Karpas-422 (cell line): ENCODE measurements at places on chromosomes 1 and 21. TPM values are rescaled to one million over a fixed set of nuclear protein-coding genes. Genes with fewer than 3 reads are reported as not detected.
A peak's percentile ranks its signal among the peaks of the same experiment; 100 is the strongest.

GRCh38 chr1:75129983-75130789 is 4.0 kb upstream of the LHX8 start:
- H3K4me1 ChIP-seq, result peaks cover 14% of the 10 kb centered on the region
- H3K27ac ChIP-seq, result no peak overlapping the region
- H3K4me3 ChIP-seq, result no peak overlapping the region
- no peaks in the 10 kb centered on the region for H3K36me3 ChIP-seq

DNA sequence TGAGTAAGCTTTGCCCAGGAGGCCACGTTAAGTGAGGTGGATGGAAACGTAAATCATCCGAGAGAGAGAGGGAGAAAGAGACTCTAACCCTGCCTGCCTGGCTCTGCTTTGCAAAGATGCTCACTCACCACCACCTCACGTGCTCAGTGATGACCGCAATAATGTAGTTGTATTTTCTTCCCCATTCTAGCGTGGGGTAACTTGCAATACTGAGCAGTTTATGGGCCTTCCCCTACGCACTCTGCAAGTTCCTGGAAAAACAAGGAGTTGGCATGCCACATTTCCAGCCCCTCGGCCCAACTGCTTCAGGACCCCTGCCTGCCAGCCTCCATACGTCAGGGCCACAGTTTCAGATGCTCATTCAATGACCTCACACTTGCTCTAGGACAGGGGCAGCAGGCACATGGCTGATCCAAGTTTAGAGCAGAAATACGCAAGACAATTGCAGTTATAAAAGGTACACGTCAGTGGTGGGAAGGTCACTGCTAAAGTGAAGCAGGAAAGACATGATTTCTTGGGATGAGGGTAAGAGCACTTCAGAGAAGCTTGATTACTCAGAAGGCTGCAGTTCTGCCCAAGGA is 112.5 kb upstream of the RAB4A start:
- no peaks in the 10 kb centered on the region for H3K27me3 ChIP-seq
- H3K36me3 ChIP-seq, result no peaks in the 10 kb centered on the region
- H3K27ac ChIP-seq, result no peak overlapping the region
- H3K4me3 ChIP-seq, result no peak overlapping the region
- DNase-seq, result no peak

- H3K4me1 ChIP-seq, result peaks cover 18% of the 10 kb centered on the region
- H3K36me3 ChIP-seq, result no peaks in the 10 kb centered on the region
- no peak for DNase-seq
Observed at GRCh38 chr1:109249654-109250401, 489 bp downstream of the CELSR2 start.

GRCh38 chr1:205914155-205914507 is 29.1 kb downstream of the SLC26A9 start:
- no peak for DNase-seq
- H3K27ac ChIP-seq, result no peak overlapping the region
- H3K27me3 ChIP-seq, result no peaks in the 10 kb centered on the region
- H3K4me3 ChIP-seq, result no peak overlapping the region
- no peaks in the 10 kb centered on the region for H3K36me3 ChIP-seq

DNA sequence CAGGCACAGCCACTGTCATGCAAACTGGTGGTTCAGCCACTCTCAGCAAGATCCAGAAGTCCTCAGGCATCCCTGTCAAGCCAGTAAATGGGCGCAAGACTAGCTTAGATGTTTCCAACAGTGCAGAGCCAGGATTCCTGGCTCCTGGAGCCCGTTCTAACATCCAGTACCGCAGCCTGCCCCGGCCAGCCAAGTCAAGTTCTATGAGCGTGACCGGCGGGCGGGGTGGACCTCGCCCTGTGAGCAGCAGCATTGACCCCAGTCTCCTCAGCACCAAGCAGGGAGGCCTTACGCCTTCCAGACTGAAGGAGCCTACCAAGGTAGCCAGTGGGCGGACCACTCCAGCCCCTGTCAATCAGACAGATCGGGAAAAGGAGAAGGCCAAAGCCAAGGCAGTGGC is 46.6 kb upstream of the IPO9 start:
- no peak overlapping the region for H3K4me3 ChIP-seq
- no peaks in the 10 kb centered on the region for H3K27me3 ChIP-seq
- H3K4me1 ChIP-seq, result no peaks in the 10 kb centered on the region
- no peaks in the 10 kb centered on the region for H3K36me3 ChIP-seq

DNA sequence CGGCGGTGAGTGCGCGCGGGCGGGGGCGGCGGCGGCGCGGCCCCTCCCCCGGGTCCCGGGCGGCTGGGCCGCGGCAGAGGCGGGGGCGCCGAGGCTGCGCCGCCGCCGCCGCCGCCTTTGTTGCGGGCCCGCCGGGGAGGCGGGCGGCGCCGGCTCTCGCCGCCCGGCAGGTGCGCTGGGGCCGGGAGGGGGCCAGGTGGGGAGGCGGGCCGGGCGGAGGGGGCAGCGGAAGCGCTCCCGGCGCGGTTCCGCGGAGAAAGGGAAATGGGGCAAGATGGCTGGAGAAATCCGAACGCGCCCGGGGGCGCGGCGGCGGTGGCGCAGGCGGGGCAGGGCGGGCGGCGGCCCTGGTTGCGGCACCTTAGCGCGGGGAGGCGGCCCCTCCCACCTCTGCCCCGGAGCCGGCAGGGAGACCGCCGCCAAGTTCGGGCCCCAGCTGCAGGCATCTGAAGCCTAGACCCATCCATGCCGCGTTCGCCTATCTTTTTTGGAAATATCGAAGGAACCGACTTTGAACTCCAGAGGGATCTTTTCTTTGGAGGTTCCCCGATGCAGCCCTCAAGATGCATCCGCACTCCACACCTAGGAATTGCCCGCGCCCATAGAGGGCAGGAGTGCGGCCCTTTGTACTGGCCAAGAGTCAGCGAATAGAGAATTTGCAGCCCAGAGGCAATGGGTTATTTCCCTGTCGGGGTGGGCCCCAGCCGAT is 479 bp downstream of the POGK start:
- no peaks in the 10 kb centered on the region for H3K27me3 ChIP-seq
- peak overlapping the region; percentile 86 for H3K4me3 ChIP-seq
- H3K36me3 ChIP-seq, result peaks cover 36% of the 10 kb centered on the region
- H3K4me1 ChIP-seq, result peaks cover 27% of the 10 kb centered on the region
- peak; percentile 75 for DNase-seq

- DNase-seq, result no peak
- H3K4me1 ChIP-seq, result peaks cover 12% of the 10 kb centered on the region
- no peak overlapping the region for H3K4me3 ChIP-seq
- no peak overlapping the region for H3K27ac ChIP-seq
- H3K36me3 ChIP-seq, result no peaks in the 10 kb centered on the region
Observed at GRCh38 chr1:236534151-236534651, 10.4 kb downstream of the LGALS8 start.

- no peaks in the 10 kb centered on the region for H3K27me3 ChIP-seq
- peaks cover 12% of the 10 kb centered on the region for H3K4me1 ChIP-seq
- H3K4me3 ChIP-seq, result no peak overlapping the region
Observed at GRCh38 chr1:27779122-27779521, 6.1 kb downstream of the STX12 start.

GRCh38 chr1:54413295-54413694 is 7.1 kb upstream of the SSBP3 start:
- H3K27ac ChIP-seq, result no peak overlapping the region
- no peaks in the 10 kb centered on the region for H3K27me3 ChIP-seq
- H3K4me3 ChIP-seq, result no peak overlapping the region
- no peaks in the 10 kb centered on the region for H3K36me3 ChIP-seq
- DNase-seq, result no peak

- DNase-seq, result no peak
- H3K36me3 ChIP-seq, result no peaks in the 10 kb centered on the region
- no peaks in the 10 kb centered on the region for H3K27me3 ChIP-seq
- H3K4me1 ChIP-seq, result no peaks in the 10 kb centered on the region
Observed at GRCh38 chr1:38680801-38681510, 178.6 kb downstream of the RRAGC start.

DNA sequence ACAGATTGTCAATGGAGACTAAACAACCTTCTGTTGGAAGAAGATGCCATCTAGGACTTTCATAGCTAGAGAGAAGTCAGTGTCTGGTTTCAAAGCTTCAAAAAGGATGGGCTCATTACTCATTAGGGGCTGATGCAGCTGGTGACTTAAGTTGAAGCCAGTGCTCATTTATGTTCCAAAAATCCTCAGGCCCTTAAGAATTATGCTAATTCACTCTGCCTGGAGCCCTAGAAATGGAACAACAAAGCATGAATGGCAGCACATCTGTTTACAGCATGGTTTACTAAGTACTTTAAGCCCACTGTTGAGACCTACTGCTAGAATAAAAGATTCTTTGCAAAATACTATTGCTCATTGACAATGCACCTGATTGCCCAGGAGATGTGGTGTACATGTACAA is 63.7 kb downstream of the TTC3 start:
- H3K27ac ChIP-seq, result no peak overlapping the region
- no peaks in the 10 kb centered on the region for H3K27me3 ChIP-seq
- H3K4me3 ChIP-seq, result no peak overlapping the region
- H3K4me1 ChIP-seq, result no peaks in the 10 kb centered on the region

DNA sequence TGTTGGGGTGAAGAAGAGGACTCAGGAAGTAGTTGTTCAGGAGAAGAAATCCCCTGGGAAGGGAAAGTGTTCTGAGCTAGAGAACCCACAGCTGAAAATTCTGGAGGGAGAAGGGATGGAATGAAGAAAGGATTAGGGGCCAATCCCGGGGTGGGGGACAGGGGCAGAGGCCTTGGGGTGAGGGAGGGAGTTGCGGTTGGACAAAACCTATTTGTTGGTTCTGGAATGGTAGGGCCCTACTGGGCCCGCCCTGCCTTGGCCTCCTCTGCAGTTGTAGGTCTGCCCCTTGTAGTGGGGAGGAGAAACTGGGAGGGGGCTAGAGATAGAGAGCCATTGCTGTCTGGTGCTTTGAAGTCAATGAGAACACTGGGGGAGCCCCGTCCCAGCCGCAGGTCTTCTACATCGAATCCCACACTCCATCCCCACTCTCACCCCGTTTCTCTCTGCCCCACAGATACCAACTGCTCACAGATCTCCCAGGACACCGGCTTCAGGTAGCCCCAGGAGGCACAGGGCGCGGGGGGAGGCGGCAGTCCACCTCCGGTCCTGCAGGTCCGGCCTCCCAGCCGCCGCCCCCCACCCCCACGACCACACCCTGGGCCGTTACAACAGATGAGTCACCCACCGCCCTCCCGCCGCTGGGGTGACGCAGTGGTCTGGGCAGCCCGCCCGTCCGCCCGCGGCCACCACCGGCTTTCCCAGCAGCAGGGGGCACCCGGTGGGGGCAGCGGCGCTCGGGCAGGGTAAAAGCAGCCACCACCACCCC is 1.1 kb downstream of the TAGLN2 start:
- peaks cover 8% of the 10 kb centered on the region; the same call in 1 of the 2 replicates for H3K36me3 ChIP-seq
- no peaks in the 10 kb centered on the region for H3K27me3 ChIP-seq

GRCh38 chr1:184101141-184101540 is 49.6 kb downstream of the TSEN15 start:
- H3K27ac ChIP-seq, result no peak overlapping the region
- H3K36me3 ChIP-seq, result no peaks in the 10 kb centered on the region
- no peak overlapping the region for H3K4me3 ChIP-seq
- no peak for DNase-seq
- no peaks in the 10 kb centered on the region for H3K4me1 ChIP-seq

- H3K27ac ChIP-seq, result no peak overlapping the region
- H3K36me3 ChIP-seq, result no peaks in the 10 kb centered on the region
- H3K4me3 ChIP-seq, result no peak overlapping the region
- DNase-seq, result peak; percentile 61
- peaks cover 18% of the 10 kb centered on the region for H3K4me1 ChIP-seq
- H3K27me3 ChIP-seq, result no peaks in the 10 kb centered on the region
Observed at GRCh38 chr1:95146637-95147036, 29.5 kb downstream of the TLCD4 start.

DNA sequence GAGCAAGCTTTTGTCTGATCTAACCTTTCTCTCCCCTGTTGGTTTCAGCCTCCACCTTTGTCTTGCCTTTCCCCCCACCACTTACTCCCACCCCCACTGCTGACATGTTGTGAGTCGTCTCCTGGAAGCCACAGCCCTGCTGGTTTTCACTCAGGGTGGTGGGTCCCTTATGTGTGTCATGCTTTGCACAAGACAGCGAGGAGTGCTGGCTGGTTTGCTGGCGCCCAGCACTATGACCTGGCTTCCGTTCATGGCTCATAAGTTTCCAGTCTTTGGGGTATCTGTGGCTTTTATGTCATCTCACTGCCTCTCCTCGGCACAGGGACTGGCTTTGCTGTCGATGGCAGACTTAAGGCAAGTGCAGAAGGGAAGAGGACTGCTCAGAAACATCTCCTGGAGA is 177.7 kb downstream of the KIF26B start:
- H3K27me3 ChIP-seq, result no peaks in the 10 kb centered on the region
- H3K36me3 ChIP-seq, result no peaks in the 10 kb centered on the region
- no peak overlapping the region for H3K4me3 ChIP-seq
- DNase-seq, result no peak
- no peak overlapping the region for H3K27ac ChIP-seq

DNA sequence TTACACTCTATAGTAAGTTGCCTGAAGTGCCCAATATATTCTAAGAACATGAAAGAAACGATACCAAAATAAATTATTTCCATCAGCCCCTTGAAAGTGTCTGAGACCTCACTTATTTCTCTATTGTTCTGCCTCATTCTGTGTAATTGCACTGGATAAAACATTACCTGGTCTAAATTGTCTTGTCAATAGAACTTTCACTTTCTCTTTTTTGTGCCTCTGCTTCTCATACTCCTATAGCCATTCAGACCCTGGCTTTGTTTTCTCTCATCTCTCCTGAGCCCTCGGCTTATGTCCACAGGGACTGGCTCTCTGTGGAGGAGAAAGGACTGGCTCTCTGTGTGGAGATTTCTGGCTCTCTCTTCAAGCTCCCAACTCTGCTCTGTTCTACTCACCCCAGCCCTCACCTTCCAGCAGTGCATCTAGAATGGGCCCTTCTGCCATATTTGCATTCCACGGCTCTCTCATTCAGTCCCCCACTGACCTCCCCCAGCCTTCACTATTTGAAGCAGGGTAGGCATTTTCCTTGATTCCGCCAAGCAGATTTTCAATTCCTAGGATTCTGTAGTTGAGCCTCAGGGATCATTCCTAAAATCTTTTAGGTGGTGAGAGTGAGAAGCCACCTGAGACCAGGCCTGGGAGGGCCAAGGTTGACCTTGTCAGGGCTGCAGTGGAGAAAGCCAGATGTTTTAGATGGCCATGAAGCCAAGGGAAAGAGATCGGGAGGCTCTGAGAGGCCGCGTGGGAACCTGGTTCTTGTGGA is 15.9 kb upstream of the GALNT2 start:
- H3K4me3 ChIP-seq, result no peak overlapping the region
- H3K4me1 ChIP-seq, result no peaks in the 10 kb centered on the region
- H3K36me3 ChIP-seq, result no peaks in the 10 kb centered on the region
- H3K27me3 ChIP-seq, result no peaks in the 10 kb centered on the region
- no peak overlapping the region for H3K27ac ChIP-seq
- no peak for DNase-seq

The CLCA4 gene
- not detected in 2 replicates for total RNA-seq

The PLXNA2 gene
- not detected in 2 replicates for total RNA-seq

The OR2T27 gene
- not detected in 2 replicates for total RNA-seq

The TRIM67 gene
- total RNA-seq, result not detected in 2 replicates
